ENCODE measurements at places on chromosomes 7 and 10. TPM values are rescaled to one million over a fixed set of nuclear protein-coding genes. Genes with fewer than 3 reads are reported as not detected.

GRCh38 chr10:58477902-58478301, 34.8 kb upstream of the BICC1 start:
- no peak for DNase-seq

SEMA4G gene
- polyA plus RNA-seq: 0.06 TPM

- DNase-seq: no peak
Observed at GRCh38 chr10:117754770-117755658, 212.5 kb downstream of the EMX2 start.

GRCh38 chr10:66931340-66931948, 5.6 kb downstream of the LRRTM3 start:
- DNase-seq: no peak

- no peak for DNase-seq
Observed at GRCh38 chr7:129898502-129899160, 54.1 kb downstream of the UBE2H start.

DNA sequence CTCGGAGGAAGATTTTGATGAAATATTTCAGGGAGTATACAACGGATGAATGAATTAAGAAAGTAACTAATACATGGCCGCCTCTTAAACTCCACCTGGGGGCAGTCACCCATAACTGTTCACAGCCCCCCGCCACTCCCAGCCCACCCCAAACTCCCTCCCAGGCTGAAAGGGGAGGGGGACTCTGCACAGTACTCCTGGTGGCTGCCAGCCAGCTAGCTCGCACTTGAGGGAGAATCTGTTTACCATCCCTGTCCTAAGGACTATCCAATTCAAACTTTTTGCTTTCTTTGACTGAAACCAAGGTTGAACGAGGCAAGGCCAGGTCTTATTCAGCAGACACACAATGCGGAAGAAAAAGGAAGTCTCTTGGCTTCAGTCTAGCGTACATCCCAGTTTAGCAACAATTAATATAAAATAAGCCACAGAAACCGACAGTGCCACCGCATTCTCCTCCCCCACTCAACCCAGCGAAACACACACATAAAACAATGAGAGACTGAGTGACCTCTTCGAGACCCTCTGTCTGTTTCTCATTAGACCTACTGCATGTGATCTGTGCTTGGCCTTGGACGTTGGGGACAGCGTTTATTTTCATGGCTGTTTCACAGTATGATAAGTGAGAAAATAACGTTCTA, 219.5 kb downstream of the GLI3 start:
- DNase-seq: no peak

DNA sequence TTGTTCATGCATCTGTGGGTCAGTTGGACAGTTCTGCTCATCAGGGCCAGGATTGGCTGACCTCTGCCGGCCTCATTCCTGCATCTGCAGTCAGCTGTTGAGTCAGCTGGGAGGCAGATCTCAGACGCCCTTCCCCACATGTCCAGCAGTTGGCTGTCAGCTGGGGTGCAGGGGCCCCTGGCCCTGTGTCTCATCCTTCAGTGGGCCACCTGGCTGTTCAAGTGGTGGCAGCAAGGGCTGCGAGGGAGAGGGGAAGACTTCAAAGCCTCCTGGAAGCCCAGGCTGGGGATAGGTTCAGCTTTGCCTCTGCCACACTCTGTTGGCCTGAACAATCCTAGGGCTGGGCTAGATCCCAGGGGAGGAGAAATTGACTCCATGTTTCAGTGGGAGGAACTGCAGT, 33.2 kb downstream of the TACR2 start:
- DNase-seq: no peak

DNA sequence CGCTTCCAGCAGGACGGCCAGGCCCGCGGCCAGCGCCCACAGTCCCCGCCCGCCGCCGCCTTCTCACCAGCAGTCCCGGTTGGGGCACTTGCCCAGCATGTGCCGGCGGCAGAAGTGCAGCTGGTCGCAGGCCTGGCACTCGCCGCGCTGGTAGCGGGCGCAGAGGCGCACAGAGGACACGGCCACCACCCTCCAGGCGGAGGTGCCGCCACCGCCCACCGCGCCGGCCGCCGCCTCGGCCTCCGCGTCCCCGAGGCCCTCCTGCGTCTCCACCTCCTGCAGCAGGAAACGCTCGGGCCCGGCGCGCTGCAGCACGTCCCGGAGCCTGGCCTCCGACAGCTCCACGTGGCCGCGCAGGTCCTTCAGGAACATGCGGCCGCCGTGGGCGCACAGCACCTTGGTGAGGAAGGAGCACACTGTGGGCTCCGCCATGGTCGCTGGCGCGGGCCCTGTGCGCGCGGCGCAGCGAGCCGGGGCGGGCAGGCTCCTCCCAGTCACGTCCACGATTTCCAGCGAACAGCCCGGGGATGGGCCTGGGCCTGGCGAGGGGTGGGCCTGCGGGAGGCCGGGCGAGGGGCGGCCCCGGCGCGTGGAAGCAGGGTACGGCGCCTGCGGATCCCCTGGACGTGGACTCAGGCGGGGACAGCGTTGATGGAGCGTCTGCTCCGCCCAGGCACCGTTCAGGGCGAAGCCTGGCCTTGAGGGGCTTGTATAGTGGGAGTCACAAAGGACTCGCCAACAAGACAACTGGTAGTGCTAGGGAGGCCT, at the start of gene ZC3HAV1L:
TSS of gene ZC3HAV1L (minus strand) at position 457 of the 768 bp plus-strand sequence. CDS start at position 432, 25 bp downstream.
- peak; percentile 11 for DNase-seq

HTR5A gene
- not detected for polyA plus RNA-seq

DNA sequence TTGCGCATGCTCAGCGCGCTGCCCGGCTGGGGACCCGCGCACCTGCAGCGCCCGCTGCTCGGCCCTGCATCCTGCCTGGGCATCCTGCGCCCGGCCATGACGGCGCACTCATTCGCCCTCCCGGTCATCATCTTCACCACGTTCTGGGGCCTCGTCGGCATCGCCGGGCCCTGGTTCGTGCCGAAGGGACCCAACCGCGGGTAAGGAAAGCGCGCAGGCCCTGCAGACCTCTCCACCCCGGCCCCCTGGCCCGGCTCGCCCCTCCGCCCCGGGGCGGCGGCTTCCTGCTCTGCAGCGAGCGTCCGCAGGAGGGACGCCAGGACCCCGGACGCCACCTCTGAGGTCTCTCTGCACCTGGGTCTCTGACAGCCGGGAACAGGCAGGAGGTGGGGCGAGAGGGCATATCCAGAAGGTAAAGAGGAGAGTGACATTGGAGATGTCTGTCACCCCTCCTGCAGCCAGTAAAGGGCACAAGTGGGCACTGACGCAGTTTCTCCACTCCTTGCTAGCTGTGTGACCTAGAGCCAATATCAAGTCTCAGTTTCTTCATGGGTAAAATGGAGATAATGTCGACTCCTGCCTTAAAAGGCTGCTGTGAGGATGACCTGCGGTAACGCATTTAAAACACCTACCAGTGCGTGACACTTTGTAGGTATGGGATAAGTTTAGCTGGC, 338 bp downstream of the ATP6V0E2 start:
- no peak for DNase-seq

Measured in CD8-positive, alpha-beta memory T cell (primary cell).